ENCODE measurements at places on chromosomes 2 and 18.

DNA sequence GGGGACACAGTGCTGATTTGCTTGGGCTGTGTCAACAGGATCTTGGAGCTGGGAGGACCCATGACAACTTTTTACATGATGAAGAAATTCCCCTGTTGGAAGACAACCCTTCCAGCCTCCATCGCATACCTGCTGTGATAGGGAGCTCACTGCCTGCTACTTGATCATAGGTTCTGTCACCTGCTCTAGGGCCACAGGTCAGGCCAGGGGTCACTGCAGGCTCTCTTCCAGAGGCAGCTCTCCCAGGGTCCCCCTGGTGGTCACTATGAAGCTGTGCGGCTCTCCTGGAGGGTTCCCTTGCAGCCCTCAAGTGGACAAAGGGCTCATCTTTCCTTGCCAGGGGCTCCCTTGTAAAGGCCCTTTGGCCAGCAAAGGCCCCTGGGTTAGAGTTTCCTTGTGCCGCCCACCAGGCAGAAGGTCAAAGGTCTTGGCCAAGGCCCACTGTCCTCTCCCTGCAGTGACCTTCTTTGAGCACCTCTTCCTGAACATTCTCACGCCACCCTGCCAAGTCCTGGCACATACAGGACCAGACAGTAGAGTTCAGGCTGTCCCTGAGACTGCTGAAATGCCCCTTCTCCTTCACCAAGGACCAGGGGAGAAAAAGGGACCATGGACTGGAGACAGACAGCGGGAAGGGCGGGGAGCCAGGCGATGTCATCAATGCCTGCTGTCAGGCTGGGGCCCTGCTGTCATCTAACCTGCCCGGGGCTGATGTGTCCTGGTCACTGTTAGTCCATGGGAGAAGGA, 345.1 kb downstream of the DYSF start:
- DNase-seq: no peak

DNA sequence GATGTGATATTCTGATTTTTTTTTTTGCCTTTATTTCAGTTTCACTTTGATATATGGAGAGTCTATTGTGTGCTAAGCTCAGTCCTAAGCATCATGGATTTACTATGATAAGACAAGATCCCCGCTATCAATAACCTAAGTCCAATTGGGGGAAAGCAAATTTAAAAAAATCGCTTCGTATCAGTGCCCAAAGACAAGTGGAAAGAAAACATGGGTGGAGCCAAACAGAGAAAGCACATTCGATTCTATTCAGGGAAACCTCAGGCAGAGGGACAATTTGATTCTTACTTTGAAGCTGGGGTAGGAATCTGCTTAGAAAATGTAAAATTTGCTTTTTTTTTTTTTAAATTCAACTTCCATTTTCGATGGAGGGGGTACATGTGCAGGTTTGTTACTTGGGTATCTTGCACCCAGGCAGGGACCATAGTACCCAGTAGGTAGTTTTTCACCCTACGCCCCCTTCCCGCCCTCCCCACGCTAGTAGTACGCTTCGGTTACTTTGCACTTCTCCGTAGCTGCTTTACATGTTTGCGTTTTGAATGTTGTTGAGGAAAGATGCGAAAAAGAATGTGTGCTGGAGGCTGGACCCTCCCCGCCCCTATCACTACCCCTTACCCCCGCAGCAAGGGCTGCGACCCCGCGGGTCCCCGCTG, 12.4 kb downstream of the KIF5C start:
- no peak for DNase-seq

DNA sequence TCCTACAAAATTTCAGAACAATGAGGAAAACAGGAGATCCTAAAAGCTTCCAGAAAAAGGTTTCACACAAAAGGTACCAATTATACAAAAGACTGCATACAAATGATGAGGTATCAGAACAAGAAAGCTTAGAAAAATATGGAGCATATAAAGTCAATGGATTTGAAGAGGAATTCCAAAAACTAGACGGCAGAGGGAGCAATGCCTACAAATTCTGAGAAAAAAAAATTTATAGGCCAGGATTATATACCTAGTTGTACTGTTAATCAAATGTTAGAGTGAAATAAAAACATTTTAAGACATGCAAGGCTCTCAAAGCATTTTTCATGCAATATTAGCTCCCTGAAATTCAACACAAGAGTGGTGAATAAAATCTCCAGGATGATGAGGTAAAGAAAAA, 106.2 kb downstream of the ZRANB3 start:
- no peak for DNase-seq

DNA sequence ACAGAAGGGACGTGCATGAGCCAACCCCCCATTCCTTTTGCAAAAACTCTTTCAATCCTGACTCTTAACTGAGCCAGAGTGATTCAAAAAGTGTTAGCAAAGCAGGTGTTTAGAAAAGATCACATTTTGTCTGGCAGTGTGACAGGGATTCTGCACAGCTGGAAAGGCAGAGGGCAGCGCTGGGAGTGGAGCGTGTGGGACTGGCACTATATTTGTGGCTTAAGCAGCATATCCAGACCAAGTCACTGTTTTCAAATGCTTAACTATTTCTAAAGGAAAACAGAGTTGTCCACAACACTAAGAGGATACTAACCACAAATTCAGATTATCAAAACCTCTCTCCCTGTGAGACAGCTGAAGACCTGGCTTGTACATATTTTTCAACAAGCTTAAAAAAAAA, 19.0 kb downstream of the CABYR start:
- DNase-seq: no peak

- DNase-seq: no peak
Observed at GRCh38 chr2:43419876-43420275, 176.0 kb downstream of the THADA start.

DNA sequence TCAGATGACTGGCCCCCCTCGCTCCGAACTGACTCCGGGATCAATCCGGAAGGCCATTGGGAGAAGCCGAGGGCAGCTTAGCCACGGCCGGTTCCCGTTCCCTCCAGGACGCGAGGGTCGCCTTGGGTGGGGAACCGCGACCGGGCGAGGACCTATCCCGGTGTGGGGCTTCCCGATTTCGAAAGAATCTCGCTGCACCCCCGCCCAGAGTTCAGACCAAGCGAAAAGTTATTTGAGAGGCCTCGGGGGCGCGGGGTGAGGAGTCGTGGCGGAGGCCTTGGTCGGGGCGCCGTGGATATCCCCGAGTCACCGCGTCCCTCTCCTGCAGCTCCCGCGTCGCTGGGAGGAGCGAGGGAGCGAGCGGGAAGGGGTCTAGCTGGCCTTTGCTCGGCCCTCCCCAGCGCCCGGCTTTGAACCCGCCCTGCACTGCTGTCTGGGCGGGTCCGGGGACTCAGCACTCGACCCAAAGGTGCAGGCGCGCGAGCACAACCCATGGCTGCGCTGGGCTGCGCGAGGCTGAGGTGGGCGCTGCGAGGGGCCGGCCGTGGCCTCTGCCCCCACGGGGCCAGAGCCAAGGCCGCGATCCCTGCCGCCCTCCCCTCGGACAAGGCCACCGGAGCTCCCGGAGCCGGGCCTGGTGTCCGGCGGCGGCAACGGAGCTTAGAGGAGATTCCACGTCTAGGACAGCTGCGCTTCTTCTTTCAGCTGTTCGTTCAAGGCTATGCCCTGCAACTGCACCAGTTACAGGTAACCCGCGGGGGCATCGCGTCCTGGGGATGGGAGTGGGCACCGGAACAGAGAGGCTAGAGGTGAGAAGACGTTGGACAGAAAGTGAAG, at the start of gene CYP27A1:
Gene CYP27A1, plus strand, starts transcription at position 457 of the 837 bp plus-strand sequence. Its CDS starts 36 bp downstream, at position 493.
- DNase-seq: no peak

- no peak for DNase-seq
Observed at GRCh38 chr18:76568731-76569130, 73.7 kb upstream of the ZNF516 start.

DNA sequence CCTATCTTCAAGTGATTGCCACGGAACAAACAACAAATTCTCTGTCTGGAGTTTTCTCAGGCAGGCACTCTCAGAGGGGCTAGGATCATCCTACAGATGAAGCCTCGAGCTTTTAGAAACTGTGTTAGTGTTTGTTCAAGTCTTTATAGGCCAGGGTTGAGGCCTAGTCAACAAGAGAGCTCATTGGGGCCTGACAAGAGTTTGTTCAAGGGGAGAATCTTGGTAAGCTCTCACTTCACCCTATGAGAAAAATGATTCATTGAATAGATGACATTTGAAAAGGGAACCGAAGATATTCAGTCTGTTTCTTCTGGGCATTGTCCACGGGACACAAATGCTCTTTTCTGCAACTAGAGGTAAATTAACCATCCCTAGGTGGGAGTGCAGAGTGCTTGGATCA, 476.9 kb downstream of the PTPRM start:
- DNase-seq: no peak

GRCh38 chr2:8403876-8404275, 278.0 kb upstream of the ID2 start:
- DNase-seq: no peak

DNA sequence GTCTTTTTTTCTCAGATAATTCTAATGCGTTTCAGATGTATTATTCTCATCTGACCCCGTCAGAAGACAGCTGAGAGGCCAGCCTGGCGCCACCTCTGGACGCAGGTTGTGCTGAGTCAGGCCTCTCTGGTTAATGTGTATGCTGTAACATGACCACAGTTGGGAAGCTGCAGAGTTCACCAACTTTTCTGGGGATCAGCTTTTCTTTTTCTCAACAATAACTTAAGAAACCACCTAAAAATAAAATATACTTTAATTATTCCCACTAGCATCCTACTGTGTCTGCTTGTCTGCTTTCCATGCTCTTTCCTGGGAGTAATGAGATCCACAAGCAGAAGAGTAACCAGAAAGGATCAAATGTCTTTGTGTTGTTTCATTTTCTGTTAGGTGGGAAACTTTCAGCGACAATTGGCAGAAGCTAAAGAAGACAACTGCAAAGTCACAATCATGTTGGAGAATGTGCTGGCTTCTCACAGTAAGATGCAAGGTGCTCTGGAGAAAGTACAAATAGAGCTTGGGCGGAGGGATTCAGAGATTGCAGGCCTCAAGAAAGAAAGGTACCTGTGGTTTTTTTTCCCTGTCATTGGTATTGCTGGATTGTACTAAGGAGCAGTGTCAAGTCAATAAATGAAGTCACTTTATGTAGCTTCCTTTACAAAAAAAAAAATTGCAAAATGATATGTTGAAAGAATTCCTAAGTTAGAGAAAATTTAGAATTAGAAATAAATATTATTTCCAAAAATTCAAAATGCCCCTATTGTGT, 79.8 kb downstream of the CCDC150 start:
- no peak for DNase-seq

GRCh38 chr2:47618272-47618552, 164.7 kb upstream of the MSH6 start:
- DNase-seq: no peak

- DNase-seq: no peak
Observed at GRCh38 chr2:85326406-85327159, 1.2 kb downstream of the TGOLN2 start.

DNA sequence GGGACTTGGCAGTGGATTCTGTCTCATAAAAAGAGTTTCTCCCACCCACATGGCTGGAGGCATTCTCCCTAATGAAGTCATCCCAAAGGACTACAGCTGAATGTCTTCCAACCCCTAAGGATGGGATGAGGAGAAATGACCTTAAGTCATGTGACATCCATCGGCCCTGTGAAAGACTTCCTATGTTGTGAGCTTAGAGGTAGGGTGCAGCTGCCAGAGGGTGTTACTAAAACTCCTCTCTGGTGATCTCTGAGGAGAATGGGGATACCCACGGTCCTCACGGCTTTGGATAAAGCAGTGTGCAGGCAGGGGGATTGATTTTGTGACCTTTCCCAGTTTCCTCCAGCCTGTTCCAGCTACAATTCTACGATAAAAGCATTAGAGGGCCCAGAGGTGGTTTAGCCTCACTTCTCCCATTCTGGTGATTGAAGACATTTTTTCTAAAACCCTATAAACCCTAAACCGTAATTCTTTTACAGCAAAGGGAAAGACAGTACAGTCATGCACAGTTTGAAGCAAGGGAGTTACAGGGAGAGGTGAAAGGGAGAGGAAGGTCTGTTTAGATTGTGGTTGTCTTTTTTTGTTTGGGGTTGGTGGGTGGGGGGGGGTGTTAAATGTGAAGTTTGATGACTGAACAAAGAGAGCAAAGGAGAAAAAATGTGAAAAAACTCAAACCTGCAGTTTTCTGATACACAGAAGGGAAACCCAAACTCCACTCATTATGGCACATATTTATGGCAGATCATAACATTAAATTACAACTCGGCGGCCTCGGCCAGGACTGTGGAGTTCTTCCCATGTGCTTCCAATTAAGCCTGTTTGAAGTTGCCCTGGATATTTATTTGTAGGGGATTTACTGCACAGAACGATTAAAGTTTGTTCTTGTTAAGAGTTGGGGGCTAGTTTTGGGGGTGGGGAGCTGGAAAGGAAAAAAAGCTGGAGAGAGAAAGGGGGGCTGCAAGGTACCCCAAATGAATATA, 26.6 kb upstream of the SLC14A2 start:
- no peak for DNase-seq

Data from cortex of kidney (tissue), 1 donor.